Kidney epithelial cell (primary cell): ENCODE measurements at places on chromosomes 5 and 9. TPM values are rescaled to one million over a fixed set of nuclear protein-coding genes. Genes with fewer than 3 reads are reported as not detected.

The CCL27 gene
- total RNA-seq, result not detected in 2 replicates

The AMBP gene
- not detected in 2 replicates for total RNA-seq

The CORO2A gene
- 7.8 and 9.5 TPM in 2 replicates for total RNA-seq

The ANKRD20A1 gene
- total RNA-seq, result 0.08 TPM in 1 of 2 replicates, not detected in the other

The FLT4 gene
- total RNA-seq, result 1.1 and 2.6 TPM in 2 replicates

The PCDHB7 gene
- 0.96 and 1.5 TPM in 2 replicates for total RNA-seq

The FCN1 gene
- not detected in 2 replicates for total RNA-seq

The IFNA21 gene
- not detected in 2 replicates for total RNA-seq

The NR2F1-AS1 gene
- total RNA-seq, result 5.3 and 9.5 TPM in 2 replicates

- no peak for DNase-seq
Observed at GRCh38 chr9:112520656-112521055, 34.0 kb downstream of the KIAA1958 start.

- no peak for DNase-seq
Observed at GRCh38 chr9:104386013-104386412, 118.0 kb upstream of the OR13F1 start.

DNA sequence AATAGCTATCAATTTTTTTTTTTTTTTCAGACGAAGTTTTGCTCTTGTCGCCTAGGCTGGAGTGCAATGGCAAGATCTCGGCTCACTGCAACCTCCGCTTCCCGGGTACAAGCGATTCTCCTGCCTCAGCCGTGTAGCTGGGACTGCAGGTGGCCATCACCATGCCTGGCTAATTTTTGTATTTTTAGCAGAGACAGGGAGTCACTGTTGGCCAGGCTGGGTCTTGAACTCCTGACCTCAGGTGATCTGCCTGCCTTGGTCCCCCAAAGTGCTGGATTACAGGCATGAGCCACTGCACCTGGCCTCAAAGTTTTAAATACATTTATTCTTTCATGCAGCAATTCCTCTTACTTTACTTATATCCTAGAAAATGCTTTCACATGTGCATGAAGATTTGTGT, 17.6 kb downstream of the TRIM14 start:
- no peak for DNase-seq

DNA sequence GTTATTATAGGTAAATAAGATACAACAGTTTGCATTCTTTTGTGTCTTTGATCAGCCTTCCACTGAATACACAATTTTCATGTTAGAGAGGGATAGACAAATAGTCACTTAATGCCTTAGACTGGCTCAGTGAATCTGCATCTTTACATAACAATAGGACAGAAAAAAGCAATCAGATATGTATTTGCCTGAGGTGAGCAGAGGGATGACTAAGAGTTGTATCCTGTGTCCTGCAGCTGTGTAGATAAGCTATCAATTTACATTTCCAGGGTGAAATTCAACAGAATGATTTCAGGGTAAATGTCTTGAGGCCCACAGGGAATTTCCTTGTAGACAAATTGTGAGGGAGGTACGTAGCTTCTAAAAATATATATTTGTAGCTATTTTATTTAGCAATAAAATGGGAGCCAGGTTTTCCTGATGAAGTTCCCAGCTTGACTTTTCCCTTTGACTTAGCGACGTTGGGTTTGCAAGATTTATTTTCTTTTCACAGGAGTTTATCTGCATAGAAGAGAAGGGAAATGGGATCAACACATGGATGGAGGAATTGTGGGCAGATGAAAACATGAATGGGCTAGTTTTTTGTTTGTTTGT, 586.1 kb upstream of the CDH6 start:
- no peak for DNase-seq

DNA sequence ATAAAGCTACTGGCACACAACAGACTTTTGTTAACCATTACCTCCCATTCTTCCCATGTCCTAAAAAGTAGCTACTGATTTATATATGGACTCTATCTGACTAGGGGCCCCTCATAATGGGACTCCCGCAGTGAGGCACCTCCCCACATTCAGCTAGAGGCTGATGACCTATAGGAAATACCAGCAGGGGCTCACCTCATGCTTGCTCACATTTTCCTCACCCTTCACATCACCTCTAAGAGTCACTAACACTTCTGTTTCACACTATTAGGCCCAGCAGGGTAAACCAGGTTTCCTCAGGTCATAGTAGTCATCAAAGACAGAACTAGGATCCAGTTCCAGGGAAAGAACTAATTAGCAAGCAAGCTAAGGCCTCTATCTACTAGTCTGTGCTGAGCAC, 60.7 kb downstream of the PRELID2 start:
- DNase-seq, result no peak

DNA sequence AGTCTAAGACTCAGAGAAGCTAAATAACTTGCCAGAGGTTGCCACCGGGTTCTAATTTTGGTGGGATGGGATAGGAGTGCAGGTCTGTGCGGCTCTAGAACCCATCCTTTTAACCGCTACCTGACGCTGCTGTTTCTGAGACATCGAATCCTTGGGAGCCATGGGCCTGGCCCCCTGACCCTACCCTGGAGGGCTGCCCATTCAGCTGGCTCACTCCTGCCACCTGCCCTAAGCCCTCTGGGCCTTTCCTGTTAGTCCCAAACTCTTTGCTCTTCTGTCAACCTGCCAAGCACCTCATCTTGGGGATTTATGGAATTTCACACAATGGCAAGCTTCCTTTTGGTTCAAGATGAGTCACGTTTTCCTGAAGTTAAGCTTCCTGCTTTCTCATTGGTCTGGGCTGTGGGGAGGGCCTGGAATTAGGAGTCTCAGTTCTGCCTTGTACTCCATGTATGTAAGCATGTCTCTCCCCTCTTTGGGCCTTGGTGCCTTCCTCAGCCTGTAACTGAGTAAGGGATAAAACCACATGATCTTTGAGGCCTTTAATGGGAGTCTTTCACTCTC, 26.6 kb downstream of the ENHO start:
- DNase-seq, result no peak

DNA sequence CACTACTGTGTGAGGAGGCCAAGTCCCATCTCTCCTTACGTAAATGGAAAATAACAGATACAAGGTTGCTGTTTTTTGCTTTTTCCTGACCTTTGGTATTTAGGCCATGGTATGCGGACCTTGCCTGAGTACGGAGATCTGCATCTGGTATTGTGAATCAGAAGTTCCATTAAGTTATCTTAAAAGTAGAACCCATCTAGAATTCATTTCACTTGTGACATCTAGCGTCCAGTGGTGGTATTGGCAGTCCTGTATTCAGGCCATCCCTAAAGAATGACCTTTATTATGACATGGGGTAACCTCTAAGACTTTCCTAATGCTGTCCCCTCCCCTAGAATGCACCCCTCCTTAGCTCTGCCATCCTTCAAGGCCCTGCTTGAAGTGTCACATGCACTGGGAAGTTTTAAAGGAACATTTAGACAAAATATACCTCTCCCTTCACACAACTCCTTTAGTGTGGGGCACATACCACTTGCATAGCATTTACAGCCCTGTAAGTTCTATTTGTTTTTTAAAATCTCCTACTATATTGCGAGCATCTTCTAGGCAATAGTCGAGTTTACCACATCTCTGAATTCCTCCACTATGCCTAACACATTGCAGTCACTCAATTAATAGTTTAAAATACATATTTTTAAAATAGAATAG, 1.9 kb upstream of the SPDL1 start:
- DNase-seq, result no peak

DNA sequence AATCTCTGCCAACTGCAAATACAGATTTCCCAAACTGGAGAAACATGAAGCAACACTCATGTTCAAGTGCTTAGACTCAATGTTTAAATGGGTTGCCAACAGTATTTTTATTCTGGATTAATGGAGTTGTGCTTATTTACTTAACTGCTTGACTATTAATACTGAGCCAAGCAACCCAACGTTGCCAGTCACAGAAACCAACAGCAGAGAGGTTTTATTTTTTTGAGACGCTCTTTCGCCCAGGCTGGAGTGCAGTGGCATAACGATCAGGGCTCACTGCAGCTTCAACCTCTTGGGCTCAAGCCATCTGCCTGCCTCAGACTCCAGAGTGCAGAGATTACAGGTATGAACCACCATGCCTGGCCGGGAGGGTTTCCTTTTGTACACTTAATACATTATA, 8.5 kb upstream of the TMEM268 start:
- no peak for DNase-seq

DNA sequence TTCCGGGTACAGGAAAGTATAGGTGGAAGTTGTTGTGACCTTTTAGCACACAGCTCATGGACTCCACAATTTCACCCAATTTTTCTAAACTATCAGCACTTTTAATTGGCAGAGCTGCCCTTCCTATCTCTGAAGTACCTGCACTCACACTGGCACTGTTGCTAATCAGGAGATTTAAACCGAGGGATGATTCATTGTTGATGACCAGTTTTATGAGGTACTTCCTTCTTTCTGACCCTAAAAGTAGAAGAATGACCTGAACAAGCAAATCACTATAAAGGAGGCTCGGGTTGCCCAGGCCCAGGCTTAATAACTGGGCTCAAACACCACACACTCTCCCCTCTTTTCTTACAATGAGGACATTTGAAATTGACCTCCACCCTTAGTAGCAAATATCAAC, 105.9 kb downstream of the KCNN2 start:
- no peak for DNase-seq

- no peak for DNase-seq
Observed at GRCh38 chr5:106423109-106423897, 1247.4 kb downstream of the EFNA5 start.

GRCh38 chr5:171855798-171856763, 70.5 kb downstream of the SMIM23 start:
- DNase-seq, result no peak

GRCh38 chr5:104452550-104452949, 890.0 kb upstream of the NUDT12 start:
- DNase-seq, result no peak

- DNase-seq, result no peak
Observed at GRCh38 chr5:163964671-163965070, 459.3 kb downstream of the MAT2B start.

DNA sequence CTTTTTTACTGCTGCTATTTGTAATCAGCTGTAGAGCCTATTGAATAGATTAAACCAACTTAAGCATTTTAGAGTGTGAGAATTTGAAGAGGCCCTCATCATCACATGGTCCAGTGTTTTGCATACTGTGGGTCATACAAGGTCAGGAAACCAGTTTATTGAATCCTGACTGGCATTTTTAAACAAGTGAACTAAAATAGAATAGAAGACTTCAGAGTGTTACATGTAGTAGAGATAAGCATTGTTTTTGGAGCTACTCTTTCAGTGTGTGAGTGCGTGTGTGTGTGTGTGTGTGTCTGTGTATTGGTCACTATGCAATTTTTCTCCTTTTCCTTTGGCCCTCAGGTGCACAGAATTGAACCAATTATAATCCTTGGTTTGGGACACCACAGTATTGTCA, 114.4 kb downstream of the SLC28A3 start:
- DNase-seq, result no peak

DNA sequence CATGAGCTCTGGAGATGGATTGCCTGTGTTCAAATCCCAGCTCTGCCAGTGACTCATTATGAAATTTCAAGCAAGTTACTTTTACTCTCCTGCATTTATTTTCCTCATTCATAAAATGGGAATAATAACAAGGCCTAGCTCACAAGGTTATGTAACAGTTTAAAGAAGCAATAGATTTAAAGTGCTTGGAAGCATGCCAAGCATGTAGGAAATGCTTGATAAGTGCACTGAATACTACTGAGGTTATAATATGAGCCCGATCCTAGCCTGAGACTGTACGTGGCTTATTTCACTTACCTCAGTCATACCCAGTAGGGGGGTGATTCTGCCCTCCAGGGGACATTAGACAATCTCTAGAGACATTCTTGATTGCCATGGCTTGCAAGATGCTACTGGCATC, 734.1 kb upstream of the WWC1 start:
- no peak for DNase-seq

GRCh38 chr5:160702934-160703333, 149.1 kb downstream of the ATP10B start:
- no peak for DNase-seq
